ENCODE measurements at places on chromosomes 1 and 21.

DNA sequence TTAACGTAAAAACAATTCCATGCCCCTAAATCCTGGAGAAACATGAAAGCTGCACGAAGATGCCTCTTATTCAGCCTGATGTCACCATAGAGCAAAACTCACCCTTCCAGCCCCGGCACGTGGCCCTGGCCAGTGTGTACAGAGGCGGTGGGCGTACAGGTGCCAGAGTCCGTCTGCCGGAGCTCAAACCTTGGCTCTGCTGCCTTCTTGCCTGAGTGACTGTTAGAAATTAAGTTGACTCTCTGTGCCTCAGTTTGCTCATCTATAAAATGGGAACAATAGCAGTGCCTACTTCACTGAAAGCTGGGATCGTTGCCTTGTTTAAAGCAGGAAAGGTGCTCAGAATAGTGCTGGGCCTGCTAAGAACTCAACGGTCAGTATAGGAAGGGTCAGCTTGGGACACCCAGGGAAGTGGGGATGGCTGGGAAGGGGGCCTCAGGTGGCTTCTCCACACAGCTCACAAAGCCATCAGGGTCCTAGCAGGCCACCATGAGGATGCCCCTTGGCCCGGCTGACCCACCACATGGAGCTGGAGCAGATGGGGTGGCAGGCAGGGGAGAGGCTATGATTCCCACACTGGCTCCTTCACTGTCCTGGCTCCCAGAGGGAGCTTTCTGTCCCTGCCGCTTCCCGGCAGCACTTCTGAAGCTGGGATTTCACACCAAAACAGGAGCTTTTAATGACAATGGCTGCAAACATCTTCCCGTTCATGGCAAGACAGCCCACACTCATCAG is 237.2 kb downstream of the NPHP4 start:
- no peak for DNase-seq

DNA sequence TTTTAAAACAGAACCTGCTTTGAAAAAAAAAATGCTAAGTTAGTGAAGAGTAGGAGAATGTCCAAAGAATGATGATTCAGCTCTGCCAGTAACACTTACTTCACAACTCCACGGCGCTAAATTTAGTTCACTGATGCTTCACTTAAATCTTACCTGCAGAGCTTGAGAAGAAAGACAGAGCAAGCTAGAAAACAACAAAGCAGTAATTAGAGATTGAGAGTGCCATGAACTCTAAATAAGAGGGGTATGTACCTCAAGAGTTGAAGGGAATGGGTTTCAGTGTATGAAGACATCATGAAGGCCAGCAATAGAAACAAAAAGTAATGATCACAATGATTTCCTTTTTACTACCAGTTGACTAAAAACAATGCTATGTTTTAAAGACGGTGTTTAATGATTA is 32.8 kb downstream of the EPRS1 start:
- DNase-seq = no peak

DNA sequence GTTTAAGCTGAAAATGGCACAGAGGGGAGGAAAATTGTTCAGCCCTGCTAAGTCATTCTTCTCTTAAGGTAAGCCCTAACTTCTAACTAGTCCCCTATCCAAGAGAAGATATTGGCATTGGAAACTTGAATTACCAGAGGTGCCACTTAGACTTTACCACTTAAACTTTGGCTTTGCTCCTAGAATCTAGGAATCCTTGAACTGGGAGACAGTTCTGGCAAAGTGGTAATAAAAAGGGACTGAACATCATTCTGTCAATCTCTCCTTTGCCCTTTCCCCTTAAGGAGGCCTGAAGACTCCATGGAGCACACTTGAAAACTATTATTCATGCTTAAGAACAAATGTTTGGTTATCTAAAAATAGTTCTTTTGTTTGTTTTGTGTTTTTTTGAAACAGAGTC is 8.4 kb downstream of the ATP1A4 start:
- no peak for DNase-seq

DNA sequence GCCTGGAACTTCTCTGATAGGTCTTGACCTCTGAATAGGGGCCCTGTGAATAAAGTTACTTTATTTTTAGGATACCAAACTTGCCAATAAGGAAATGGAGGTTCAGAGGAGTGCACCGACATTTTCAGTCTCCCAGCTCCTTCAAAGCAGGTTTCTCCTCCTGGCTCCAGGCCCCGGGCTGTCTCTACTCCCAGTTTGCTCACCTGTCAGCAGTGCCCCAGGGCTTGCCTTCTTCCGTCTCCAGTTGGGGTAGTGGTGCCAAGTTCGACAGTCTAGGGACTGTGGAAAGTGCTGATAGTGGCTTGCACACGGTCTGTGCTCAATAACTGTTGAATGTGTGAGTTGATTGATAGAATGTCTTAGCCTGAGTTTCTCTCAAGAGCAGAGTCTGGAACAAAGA is 149.2 kb downstream of the ACTL8 start:
- no peak for DNase-seq

- peak; percentile 11 for DNase-seq
Measured at GRCh38 chr1:63004868-63005267, 220.9 kb downstream of the ATG4C start.

DNA sequence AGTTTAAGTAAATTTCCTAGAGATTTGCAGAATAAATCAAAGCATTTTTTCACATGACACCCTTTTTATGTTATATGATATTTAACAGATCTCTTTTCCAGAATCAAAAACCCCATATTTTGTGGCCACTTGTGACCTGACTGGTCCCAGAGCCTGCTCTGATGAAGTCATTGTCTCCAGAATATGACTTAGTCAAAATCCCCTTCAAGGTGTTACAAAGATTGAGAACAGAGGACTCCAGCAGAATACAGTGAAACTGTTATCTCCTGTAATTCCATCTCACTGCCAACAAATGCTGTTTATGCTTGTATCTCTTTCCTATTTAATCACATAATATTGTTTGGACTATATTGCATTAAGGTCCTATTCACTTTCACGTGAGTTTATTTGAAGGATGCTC is 25.6 kb downstream of the RGS1 start:
- DNase-seq = no peak

GRCh38 chr1:221907166-221907932 is 165.5 kb upstream of the DUSP10 start:
- no peak for DNase-seq

DNA sequence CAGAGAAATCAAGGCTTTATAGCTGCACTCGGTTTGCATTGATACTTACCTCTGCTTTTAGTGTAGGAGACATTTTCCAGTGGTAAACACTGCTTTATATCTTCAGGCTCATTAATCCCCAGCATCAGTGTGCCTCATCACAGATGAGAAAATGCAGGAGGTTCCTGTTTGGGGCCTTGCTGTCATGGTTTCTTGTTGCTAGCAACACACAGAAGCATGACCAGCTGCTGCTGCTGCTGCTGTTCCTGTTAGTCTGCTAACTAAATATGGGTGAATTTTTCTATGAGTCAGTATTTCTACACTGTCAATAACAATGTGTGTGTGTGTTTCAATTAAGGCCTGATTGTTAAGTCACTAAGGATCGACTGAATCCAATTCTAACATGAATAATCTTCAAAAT is 85.8 kb upstream of the RGS1 start:
- no peak for DNase-seq

- DNase-seq = no peak
Measured at GRCh38 chr1:217214551-217214950, 416.3 kb downstream of the GPATCH2 start.
